ENCODE measurements at places on chromosomes 4 and X.

DNA sequence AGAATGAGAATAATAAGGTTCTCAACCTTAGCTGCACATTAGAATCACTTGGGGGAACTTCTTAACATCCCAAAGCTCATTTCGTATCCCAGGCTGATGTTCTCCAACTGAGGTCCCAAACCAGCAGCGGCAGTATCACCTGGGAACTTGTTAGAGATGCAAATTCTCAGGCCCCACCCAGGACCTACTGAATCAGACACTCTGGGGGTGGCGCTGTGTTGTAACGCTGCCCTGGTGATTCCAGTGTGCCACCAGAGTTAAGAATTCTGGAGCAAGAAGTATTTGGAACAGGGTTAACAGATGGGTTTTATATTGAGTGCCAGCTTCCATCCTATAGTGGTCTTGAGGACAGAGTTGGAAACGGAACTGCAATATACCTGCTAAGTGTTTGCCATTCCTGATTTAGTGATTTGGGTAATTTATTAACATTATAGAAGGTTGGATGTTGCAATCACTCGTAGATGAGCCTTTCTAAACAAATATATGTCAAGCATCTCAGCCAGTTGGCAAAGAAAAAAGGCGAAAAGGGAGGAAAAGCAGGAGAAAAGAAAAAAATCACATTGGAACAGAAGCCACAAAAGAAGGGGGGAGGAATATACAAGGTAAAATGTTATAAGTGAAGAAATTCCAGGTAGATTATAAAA, 141.0 kb downstream of the ARX start:
- no peak for DNase-seq

DNA sequence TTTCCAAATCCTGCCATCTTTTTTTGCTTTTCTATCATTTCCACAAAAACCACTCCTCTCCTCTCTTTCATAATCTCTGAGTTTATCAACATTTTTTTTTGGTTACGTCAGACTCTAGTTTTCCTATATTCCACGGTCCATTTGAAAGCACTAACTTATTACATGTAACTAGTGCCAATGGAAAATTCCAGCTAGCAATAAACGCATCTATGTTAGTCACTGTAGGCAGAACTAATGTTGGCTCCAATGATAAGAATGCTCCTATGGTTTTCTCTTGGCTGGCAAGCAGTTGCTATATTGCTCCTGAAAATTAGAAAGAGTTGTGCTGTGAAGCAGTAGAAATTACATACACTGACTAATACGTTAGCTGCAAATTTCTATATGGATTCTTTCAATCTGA, 634.6 kb upstream of the FTHL17 start:
- no peak for DNase-seq

- no peak for DNase-seq
These were observed 23.4 kb downstream of the ELF2 start for GRCh38 chr4:139153411-139154133.

DNA sequence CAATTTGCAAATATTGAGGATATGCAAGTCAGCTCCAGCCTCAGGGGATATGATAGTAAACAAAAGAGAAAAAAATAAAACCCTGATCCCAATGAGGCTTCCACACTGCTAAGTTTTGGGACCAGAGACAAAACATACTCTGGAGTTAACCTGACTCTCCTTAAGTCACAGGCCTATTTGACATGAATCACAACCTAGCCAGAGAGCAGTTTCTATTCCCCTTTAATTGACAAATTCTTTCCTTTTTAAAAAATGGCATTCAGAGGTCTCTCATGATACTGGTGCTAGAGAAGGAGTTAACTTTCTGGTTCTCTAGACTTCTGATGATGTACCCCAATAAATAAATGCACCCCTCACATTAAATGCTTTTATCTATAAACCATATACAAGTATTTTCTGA, 8.8 kb downstream of the ACSL1 start:
- no peak for DNase-seq

DNA sequence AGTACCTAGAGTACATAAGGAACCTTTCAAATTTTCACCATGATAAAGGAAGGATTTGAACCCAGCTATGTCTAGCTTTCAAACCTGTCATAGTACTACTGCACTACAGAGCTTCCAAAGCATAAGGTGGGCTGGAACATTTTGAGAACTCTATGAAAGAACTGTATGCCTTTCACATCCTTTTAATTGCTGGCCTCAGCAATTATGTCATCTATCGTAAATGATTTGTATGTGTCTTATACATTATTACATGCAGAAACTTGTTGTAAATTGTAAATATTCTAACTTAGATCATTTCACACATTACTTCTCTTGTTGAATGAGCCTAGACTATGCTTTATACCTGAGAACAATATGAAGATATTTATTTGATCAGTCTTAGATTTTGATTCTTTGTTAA, 220.7 kb downstream of the HEPH start:
- no peak for DNase-seq

GRCh38 chr4:18582841-18583240, 561.3 kb upstream of the LCORL start:
- no peak for DNase-seq

GRCh38 chrX:28586981-28587551, at the start of gene IL1RAPL1:
IL1RAPL1 (plus strand) TSS chrX:28587446.
- DNase-seq: peak; percentile 31

DNA sequence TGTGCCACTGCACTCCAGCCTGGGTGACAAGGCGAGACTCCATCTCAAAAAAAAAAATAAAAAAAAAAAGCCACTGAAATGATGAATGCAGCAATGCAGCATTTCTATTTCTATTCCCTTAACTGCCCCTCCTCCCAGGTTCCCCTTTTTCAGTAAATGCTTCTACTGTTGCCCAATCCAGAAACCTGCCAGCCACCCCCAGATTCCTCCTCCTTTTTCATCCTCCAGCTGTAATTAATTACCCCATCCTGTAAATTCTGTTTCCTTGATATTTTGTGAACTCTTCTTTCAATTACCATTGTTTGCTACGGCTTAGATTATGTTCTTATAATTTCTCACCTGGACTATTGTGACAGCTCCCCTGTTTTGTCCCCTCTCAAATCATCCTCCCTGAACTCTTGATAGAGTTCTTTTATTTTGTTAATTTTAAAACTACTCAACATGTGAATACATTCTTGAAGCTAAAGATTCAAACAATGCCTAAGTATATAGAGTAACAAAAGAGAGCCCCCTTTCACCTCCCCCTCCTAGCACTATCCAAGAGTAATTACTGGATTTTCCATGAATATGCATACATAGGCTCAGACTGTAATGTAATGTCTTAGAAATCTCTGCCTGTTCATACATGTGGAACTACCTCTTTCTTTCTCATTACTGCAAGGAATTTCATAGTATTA, 140.6 kb upstream of the GPC4 start:
- DNase-seq: no peak

GRCh38 chr4:17662694-17663093, 48.3 kb downstream of the MED28 start:
- DNase-seq: no peak

- peak; percentile 8 for DNase-seq
These were observed 8.1 kb upstream of the GPR119 start for GRCh38 chrX:130393451-130394074.

DNA sequence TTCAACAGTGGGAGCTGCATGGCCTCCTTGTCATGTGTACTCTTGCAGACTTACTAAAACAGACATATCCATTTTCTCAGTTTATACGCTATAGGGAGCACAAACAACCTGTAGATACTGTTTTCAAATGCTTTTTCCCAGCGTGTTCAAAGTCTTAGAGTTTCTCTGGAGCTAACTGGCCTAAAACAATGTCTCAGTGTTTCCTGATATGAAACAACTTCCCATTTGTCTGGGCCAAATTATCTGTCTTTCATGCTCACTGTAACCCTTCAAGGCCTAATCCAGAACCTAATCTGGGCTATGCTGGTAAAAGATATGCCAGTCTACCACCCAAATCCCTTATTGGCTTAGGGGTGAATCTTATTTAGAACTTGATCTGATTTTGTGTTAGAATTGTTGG, 38.8 kb downstream of the RAB40A start:
- DNase-seq: no peak

DNA sequence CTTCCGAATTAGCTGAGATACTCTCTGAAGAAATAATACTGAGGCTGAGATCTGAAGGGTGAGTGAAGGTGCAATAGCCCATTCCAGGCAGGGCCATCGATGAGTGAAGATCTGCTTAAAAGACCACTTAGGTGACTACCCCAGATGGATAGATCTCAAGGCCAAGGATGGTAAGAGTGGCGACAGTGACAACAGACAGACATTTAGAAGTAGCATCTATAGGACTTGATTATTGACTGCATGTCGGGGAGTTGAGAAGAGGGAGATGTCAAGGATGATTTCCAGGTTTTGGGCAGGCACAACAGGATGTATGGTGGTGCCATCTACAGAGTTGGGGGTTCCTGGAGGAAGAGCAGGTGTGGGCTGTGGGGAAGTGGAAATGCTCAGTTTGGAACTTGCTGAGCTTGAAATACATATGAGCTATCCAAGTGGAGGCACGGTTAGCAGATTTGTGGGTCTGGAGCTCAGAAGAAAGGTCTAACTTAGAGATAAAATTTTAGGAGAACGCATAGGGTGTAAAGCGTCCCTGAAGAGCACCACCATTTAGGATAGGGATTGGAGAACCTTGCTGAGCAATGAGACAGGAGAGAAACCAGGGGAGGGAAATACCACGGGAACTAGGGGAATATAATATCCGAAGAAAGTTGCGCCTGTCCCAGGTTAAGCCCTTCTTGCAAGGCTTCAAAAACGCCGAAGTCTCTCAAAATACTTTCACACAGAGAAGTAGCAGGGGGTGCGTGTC, 688 bp downstream of the UFSP2 start:
- DNase-seq: no peak

DNA sequence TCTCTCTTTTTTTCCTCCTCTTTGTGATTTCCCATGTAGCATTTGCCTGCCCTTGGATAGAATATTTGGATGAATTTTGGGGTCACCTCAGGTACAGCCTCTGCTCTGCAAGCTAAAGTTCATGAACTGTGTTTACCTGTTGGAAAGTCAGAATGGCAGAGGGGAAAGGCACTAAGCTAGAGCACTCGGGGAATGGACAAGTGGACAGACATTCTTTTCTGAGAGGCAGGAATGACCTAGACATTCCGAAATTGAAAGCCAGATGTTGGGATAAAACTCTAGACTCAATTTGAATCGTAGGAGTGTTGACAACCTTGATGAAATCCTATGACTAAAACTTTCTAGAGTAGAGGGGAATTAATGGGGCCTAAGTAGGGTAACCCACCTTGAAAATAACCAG, 56.1 kb downstream of the LUZP4 start:
- no peak for DNase-seq

DNA sequence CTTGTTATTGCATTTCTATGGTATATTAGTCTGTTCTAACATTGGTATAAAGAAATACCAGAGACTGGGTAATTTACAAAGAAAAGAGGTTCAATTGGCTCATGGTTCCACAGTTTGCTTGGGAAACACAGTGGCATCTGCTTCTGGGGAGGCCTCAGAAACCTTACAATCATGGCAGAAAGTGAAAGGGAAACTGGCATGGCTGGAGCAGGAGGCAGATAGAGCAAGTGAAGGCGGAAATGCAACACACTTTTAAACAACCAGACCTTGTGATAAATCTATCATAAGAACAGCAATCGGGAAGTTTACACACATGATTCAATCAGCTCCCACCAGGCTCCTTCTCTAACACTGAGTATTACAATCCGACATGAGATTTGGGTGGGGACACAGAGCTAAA, 346.6 kb upstream of the GNPDA2 start:
- DNase-seq: no peak

- DNase-seq: no peak
These were observed 218.7 kb upstream of the PPARGC1A start for GRCh38 chr4:24108567-24108966.

DNA sequence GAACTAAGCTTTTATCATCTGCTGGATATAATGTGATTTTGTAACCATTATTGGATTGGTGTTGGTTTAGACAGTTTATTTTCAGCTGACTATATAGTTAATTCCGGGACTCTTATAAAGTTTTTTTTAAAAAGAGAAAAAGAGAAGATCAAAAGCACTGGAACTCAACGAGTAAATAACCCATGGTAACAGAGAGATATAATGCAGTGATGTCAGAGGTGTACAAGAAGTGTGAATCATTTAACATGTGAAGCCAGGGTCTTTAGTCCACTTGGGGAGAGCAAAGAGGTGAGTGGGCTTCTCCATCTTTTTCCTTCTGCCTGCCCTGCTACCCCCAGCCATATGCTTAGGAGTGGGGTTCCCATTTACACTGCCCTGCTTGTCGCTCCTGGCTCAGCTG, 3.2 kb downstream of the TMEM165 start:
- DNase-seq: no peak

DNA sequence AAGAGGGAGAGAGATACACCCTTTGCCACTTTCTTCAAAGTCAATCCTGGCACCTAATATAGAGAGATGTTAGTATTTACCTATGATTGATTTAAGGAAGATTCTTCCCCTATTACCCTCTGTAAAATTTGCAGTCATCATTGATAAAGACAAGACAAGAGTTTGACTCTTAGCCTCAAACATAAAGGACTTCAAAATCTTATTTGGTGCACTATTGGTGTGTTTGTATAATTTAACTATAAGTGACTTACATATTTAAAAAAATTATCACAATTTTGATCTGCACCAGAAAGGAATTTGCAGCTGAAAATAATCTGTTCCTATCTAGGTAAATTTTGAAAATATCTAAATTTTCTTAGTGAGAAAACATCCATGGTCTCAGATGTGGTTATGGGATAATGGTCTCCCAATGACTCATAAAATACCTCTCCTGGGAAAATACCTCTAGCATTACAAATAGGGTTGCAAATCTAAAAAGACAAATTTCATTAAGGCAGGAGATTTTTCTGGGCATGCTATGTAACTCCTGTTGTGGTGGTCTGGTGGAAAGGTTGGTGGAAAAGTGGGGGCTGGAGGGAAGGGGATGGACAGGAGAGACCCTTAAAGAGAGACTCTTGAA, 173.6 kb upstream of the MED14 start:
- DNase-seq: no peak

GRCh38 chrX:99091459-99091858, 1318.6 kb downstream of the PCDH19 start:
- no peak for DNase-seq

DNA sequence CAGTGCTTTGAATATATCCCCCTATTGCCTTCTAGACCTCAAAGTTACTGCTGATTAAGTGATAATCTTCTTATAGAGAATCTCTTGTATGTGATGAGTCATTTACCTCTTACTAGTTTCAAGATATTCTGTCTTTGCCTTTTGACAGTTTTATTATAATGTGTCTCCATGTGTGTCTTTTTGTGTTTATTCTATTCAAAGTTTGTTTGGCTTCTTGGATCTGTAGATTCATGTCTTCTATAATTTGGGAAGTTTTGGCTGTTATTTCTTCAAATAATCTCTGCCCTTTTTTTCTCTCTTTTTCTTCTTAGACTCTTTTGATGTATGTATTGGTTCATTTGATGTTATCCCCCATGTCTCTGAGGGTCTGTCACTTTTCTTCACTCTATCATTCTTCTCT, 915.7 kb upstream of the GRIA3 start:
- DNase-seq: no peak
